ENCODE measurements at places on chromosomes 2 and 18.

DNA sequence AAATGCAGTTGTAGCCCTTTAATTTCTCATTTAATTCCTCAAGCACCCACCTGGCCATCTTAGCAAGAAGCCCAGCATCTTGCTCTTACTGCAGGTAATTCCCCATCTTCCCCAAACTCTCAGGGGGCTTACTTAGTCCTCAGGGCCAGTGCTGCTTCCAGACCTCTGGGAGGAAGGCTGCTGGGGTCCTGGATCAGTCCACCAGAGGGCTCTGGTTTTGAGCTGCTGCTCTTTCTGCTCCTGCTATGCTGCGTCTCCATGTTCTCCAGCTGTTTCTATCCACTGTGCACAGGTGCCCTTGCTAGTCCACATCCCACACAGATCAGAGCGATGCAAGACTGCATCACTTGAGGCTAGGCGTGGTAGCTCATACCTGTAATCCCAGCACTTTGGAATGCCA lies 34.5 kb upstream of the TMEM87B start:
- DNase-seq: no peak

- DNase-seq: no peak
Measured at GRCh38 chr2:176079285-176079830, 4.4 kb downstream of the EVX2 start.

- DNase-seq: no peak
Measured at GRCh38 chr2:165898381-165898780, 55.2 kb downstream of the TTC21B start.

DNA sequence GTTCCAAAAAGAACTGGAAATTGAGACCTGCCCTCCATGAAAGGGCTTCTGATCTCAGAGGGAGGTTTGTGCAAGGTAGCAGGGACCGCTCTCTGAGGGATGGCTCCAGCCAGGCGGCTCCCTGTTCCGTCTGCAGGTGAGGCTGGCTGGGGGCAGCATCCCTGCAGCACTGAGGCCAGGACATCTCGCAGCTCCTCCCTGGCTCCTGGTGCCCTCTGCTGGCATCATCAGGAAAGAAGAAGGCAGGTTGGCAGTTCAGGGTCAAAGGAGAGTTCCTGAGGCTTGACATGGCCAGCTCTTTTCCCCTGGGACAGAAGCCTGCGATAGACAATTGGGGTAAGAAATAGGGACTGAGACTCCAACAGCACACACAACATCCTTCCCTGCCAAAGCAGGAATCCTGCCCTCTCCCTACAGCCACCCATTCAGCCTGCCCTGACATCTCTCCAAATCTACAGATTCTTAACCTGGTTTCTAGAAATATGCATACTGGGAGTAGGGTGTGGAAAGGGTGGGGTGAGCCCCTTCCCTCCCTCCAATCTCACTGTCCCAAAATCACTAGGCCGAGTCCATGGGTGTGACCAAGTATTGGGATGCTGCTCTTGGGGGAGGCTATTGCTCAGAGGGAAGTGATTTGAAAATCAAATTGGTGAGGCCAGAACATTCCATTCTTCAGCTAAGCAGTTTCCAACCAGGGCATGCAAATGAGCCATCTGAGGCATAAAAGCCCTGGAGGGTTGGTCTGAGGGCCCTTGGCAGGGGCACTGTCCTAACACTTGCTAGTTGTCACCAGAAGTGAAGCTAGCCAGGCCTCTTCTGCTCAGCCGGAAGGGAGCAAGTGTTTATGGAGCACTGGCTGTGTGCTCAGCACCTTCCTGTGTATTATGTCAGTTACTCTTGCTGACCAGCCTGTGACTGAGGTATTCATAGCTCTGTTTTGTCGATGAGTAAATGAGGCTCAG lies 185.4 kb downstream of the TFCP2L1 start:
- DNase-seq: no peak

- no peak for DNase-seq
Measured at GRCh38 chr2:191983186-191983585, 136.3 kb upstream of the CAVIN2 start.

- DNase-seq: no peak
Measured at GRCh38 chr2:5764041-5764440, 71.9 kb downstream of the SOX11 start.

GRCh38 chr2:36650031-36650829 lies 46.3 kb upstream of the VIT start:
- no peak for DNase-seq

- DNase-seq: no peak
Measured at GRCh38 chr2:99495115-99495860, 5.5 kb upstream of the REV1 start.
